Prostate gland (tissue), 2 donors: ENCODE measurements at places on chromosomes 7 and 10. TPM values are rescaled to one million over a fixed set of nuclear protein-coding genes. Genes with fewer than 3 reads are reported as not detected.
A peak's percentile ranks its signal among the peaks of the same experiment; 100 is the strongest.

Gene ADAM12
- total RNA-seq: 1.9 TPM

Gene GCK
- 2.7 TPM for total RNA-seq

Gene CYP3A5
- total RNA-seq: 80.5 TPM

Gene TEX36
- not detected for total RNA-seq

Gene CCDC136
- total RNA-seq: 11.7 TPM

Gene POM121L12
- total RNA-seq: 1.2 TPM

Gene DOCK4
- total RNA-seq: 21.8 TPM

Gene FANK1
- total RNA-seq: 2.6 TPM

Gene H2BK1
- total RNA-seq: 3.0 TPM

Gene ZPBP
- not detected for total RNA-seq

Gene RHOBTB1
- 4.9 TPM for total RNA-seq

Gene NAMPT
- 108 TPM for total RNA-seq

Gene HMX3
- total RNA-seq: not detected

Gene CALN1
- 1.1 TPM for total RNA-seq

Gene LIPN
- not detected for total RNA-seq

Gene ADARB2
- 10.5 TPM for total RNA-seq

DNA sequence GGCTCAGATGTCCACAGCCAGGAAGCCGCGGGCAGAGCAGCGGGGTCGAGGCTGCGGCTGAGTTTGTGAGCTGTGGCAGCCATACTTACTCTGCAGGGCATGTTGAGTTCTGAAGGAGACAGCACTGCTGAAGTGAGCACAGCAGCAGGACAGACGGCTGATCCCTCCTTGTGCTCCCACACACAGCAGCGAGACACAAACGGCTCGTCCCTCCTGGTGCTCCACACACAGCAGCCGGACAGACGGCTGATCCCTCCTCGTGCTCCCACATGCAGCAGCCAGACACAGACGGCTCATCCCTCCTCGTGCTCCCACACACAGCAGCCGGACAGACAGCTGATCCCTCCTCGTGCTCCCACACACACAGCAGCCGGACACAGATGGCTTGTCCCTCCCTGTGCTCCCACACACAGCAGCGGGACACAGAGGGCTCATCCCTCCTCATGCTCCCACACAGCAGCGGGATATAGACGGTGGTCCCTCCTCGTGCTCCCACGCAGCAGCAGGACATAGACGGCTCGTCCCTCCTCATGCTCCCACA, 305.1 kb downstream of the PTPRN2 start:
- no peak for DNase-seq

DNA sequence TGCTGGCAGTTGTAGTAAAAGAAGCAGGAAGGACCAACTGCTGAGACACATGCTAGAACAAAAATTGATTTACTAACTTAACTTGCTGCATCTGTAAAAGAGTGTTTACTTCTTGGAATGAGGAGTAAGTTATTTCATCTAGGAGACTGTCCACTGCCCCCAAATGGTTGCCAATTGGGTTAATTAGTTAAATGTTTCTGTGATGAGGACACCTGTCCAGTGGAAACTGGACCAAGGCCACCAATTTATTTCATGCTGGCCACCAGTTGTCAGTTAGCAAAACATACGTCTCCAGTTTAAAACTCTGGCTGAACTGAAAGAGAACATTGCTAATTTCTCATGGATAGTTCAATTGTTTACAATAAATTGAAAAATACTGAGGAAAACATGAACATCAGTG, 191.7 kb downstream of the PPP1R9A start:
- DNase-seq: no peak

GRCh38 chr10:27464993-27465392, 39.1 kb upstream of the RAB18 start:
- no peak for DNase-seq

GRCh38 chr7:77453531-77453930, 37.4 kb upstream of the GSAP start:
- peak; percentile 17 for DNase-seq

DNA sequence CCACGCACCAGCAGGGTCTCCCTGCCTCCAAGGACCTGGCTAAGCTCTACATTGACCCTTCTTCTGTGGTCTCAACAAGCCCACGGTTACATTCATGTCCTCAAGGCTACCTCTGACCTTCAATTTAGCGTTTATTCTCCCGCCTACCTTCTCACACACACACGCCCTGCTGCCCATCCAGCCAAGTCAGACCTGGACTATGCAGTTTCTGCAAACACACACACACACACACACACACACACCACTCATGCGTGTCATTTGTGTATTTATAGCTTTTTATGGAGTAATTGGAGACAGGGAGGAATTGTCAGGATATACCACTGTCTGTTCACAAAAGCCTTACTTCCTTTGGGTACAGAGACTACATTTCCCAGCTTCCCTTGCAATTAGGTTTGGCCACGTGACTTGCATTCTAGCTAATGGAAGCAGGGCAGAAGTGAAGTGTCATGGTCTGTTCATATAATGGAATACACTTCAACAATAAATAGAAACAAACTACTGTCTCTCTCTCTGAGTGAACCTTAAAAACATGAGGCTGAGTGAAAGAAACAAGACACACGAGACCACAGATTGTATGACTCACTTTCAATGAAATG, 53.8 kb upstream of the CPXM2 start:
- peak; percentile 27 for DNase-seq

GRCh38 chr10:34015700-34016099, 681.2 kb upstream of the NRP1 start:
- DNase-seq: no peak

DNA sequence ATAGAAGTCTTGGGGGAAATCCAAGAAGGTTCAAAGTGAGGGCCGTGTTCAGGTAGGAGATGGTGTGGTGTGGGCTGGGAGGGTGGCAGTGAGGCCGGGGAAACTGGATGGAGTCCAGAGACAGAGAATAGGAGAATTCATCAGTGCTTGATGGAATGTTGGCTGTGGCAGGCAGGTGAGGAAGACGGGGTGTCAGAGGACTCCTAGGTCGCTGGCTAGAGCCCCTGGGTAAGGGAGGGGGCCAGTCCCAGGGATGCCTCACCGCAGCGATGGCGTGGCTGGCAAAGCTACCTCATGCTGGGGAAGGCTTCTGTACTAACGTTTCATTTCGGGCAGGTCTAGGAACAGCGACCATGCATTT, 373.0 kb downstream of the RPS24 start:
- DNase-seq: no peak

DNA sequence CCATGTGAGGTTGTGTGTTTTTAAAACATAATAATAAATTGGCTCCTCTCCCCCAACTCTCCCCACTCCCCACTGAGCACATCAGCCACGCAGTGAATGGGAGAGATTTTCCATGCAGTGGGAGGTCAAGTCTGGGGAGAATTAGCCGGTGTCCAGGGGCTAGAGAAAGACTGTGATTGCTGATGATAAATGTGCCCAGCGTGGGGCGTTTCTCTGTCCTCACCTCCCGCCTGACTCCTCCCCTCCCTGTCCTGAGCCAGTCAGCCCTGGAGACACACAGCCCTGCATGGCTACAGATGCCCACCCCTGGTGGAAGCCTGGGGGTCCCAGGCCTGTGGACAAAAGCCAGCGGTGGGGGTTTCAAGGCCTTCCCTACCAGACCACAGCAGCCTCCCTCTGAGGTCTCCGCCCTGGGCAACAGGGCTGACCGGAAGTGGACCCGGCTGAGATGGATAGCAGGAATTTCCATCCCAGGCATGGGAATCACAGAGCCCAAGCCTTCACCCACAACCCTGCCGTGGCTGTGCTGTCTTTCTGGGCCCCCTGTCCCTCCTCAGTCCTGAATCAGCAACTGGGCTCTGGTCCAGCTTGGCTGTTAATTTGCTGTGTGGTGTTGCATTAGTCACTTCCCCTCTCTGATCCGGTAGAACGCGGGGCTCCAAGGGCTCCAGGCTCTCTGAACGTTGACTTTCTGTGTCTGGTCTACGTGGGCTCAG, 46.8 kb upstream of the SLC29A3 start:
- DNase-seq: no peak

DNA sequence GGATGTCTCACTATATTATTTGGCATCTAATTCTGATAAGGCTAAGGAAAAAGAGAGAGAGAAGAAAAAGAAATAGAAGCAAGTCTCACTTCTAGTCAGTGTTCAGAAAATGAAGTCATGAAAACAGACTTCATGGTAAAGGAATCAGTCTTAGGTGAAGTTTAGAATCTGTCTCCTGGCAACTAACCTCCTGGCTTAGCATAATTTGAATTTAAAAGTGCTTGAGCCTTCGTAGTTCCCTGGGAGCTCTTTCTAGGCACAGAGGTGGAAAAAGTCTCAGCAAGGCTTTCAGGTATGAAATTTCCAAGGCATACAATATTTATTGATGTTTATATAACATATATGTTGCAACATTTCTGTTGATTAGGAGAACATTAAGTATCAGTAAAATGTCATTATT, 10.4 kb downstream of the CHRM2 start:
- no peak for DNase-seq

DNA sequence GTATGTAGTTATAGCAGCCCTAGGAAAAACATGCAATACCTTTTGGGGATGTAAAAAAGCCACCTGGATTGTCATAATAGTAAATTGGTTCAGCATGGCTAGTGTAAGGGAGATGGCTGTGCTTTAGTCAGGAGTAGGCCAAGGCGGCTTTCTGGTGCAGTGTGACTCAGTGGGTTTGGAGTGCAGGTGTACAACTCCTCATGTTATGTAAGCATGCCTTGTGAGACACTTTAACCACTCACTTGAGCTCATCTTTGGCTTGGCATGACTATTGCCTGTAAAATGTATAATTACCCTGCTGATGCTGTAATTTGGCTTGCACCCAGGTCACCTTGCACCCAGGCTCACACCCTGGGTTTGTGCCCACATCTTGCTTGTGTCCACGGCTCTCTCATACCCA, 239.2 kb upstream of the GLI3 start:
- DNase-seq: no peak

GRCh38 chr7:87212498-87212897, 7.0 kb downstream of the TMEM243 start:
- DNase-seq: no peak

- no peak for DNase-seq
These were observed 244.1 kb upstream of the AKR1E2 start for GRCh38 chr10:4581929-4582328.

- DNase-seq: no peak
These were observed 159.2 kb upstream of the FOXP2 start for GRCh38 chr7:114255404-114255841.

DNA sequence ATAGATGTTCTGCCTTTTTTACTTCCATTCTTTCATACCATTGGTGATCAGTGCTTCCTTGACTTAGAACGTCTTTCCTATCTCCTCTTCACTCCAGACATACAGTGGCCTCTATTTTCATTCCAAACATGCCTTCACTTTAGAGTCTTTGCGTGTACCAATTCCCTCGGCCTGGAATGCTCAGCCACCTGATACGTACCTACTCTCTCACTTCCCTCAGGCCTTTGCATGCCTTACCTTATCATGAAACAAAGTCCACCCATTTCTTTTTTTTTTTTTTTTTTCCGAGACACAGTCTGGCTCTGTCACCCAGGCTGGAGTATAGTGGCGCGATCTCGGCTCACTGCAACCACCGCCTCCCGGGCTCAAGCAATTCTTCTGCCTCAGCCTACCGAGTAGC, 2.2 kb upstream of the CCNJ start:
- DNase-seq: no peak

DNA sequence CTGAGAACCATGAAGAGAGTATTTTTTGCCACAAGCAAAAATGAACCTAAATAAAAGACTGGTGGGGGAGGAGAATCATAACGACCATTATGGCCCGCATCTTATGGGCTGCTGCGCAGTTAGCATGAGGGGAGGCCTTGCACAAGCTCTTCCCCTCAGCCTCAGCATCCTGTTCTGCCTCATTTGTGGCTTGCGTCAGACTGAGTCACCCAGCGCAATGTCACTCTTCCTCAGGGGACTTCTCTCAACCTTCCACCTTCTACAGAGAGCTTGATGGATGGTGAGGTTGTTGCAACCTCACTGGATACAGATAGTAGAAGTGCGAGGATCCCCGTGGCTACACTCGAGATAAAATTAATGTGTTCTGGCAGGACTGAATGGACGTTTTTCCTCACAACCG, 16.8 kb upstream of the GPR15LG start:
- no peak for DNase-seq

GRCh38 chr10:14611968-14612693, 162.6 kb downstream of the FAM107B start:
- DNase-seq: no peak

GRCh38 chr7:22680482-22680911, 46.5 kb upstream of the IL6 start:
- DNase-seq: no peak

- DNase-seq: no peak
These were observed 1.4 kb upstream of the PDE1C start for GRCh38 chr7:32071466-32072091.

DNA sequence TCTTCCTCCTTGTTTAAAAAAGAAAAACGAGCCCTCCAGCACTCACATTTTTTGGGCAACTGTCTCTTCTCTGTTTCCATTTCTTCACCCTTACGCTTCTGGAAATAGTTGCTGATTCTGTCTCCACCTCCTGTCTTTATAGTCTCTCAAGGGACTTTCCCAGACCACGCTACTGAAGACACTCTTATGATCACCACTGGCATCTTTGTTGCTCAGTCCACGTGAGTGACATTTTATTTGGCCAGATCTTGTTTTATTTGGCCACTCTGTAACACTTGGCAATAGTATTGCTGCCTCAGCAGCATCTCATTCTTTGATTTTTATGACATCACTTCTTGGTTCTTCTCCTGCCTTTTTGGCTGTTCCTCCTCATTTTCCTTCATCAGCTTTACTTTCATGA, 21.6 kb upstream of the NME8 start:
- peak; percentile 35 for DNase-seq

DNA sequence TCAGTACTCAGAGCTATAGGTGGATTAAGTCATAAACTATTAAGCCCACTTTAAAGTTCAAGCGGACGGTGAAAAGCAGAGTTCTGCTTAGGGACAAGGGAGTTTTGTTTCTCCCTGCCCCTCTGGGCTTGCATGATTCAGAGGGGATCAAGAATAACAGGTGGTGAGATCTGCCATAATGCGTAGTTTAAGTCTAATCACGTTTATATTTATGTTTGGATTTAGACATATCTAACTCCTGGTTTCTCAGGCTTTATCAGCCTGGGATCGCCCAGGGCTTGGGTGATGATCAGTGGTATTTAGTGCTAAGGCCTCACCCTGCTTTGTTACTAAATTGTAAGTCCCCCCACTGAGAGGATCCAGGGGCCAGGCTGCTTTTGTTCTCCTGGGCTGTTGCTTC, 335.4 kb upstream of the NRP1 start:
- DNase-seq: no peak

GRCh38 chr10:7478727-7479457, 68.1 kb upstream of the SFMBT2 start:
- no peak for DNase-seq

DNA sequence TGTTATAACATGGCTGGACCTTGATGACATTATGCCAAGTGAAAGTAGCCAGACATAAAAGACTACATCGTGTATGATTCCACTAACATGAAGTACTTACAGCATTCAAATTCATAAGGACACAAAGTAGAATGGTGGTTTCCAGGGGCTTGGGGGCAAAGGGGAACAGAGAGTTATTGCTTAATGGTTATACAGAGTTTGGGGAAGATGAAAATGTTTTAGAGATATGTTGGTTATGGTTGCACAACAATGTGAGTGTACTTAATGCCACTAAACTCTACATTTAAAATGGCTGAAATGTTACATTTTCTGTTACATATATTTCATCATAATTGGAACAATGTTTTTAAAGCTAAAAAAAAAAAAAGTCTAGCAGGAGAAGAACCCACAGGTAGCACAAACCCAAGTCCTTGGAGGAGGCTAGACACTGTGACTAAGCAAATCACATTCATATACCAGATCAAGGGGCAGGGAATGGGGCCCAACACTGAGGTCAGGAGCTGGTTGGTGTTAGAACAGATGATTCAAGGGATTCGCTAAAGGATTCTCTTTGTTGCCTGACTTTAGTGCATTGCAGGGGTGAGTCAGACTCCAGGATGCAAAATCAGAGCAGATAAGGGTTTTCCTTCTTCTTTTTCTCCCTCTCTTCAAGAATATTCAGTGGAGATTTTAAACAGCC, 25.1 kb upstream of the AOAH start:
- DNase-seq: no peak
